ENCODE measurements at places on chromosomes 13 and 19.

- no peak for DNase-seq
These were observed 54.1 kb downstream of the C13orf42 start for GRCh38 chr13:51057001-51057400.

GRCh38 chr19:19280561-19280960 is 7.5 kb upstream of the TM6SF2 start:
- no peak for DNase-seq

DNA sequence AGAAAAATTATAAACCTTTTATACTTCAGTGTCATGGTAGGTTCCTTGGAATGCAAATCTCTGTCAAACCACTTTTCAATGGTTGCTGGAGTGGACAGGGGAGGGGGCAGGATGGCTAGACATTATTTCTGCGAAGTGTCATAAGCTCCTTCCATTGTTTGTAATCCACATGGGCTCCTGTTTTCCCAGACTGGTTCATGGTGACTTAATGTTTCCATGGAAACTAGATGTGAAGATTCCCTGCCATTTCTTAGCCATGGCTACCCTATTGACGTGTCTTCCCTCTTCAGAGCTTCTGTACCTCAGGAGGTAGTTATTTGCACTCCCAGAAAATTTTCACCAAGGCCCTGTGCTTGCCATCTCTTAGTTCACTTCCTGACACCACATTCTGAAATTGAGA is 95.3 kb downstream of the UFM1 start:
- DNase-seq = no peak

- no peak for DNase-seq
These were observed 43.4 kb upstream of the CEACAM21 start for GRCh38 chr19:41532526-41532925.

GRCh38 chr13:80340651-80341100 is 250 bp downstream of the SPRY2 start:
- no peak for DNase-seq

DNA sequence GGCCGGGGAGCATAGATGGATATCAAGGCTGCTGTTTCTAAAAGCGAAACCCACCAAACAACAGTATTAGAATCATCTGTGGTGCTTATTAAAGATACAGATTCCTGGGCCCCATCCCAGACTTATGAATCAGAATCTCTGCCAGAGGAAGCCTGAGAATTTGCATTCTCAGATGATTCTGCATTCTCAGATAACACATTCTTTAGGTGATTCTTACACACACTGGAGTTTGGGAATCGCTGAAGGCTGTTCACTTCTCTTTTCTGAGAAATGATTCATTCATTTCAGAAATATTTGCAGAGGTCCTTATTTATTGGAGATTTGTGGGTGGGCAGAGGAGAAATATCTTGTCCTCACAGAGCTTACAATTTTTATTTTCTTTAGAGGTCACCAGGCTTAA is 24.4 kb downstream of the ALOX5AP start:
- no peak for DNase-seq

- DNase-seq = no peak
These were observed 43.7 kb downstream of the FRY start for GRCh38 chr13:32075170-32075851.

Data from stimulated activated CD8-positive, alpha-beta memory T cell treated with anti-CD3 and anti-CD28 coated beads, Interleukin-4, amount 100 ng/mL, for 4 hours (primary cell).